ENCODE measurements at places on chromosomes 4 and X. TPM values are rescaled to one million over a fixed set of nuclear protein-coding genes. Genes with fewer than 3 reads are reported as not detected.

DUSP9 gene
- 33.8 TPM for polyA plus RNA-seq

GRCh38 chrX:87517571-87518141, at the start of gene KLHL4:
TSS of gene KLHL4 (plus strand) at chrX:87517802. CDS start at chrX:87517894, 92 bp downstream.
- peak; percentile 54 for DNase-seq

NOX1 gene
- polyA plus RNA-seq: 0.93 TPM

DNA sequence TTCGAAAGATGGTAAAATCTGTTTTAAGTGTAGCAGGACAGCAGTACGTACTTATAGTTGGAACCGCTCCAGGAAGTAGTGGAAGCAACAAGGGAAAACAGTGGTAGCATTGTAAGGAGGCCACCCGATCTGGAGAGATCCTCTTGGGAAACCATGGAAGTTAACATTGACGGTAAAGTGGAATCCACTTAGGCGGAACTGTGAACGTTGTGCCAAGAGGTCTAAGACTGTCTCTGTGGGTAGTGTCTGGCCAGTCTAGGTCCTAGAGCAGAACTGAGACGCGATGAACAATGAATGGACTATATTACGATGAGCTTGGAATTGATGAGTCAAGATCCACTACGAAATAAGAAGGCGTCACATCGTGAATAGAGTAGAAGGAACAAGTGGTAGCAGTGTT, 124.0 kb downstream of the TENM3 start:
- no peak for DNase-seq

FHIP1A gene
- polyA plus RNA-seq: 6.7 TPM

DNA sequence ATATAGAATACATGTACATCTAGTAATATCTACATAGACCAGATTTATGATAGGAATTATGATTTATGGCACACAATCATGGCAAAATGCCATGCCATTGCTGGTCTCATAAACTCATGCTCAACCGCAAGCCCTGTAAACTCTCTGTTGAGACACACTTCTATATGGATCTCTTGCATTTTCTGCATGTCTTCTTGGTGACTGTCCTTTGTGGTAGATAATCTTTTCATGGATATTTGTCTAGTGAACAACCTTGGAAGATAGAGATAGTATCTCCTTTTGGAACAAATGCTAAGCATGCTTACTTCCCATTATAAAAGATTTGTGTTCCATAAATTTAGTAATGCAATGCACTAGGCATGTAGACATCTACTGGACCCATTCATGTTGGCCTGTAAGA, 328.0 kb downstream of the NAF1 start:
- DNase-seq: no peak

CDKL2 gene
- 18.0 TPM for polyA plus RNA-seq

GRCh38 chr4:112766422-112766821, 129.5 kb downstream of the LARP7 start:
- no peak for DNase-seq

DNA sequence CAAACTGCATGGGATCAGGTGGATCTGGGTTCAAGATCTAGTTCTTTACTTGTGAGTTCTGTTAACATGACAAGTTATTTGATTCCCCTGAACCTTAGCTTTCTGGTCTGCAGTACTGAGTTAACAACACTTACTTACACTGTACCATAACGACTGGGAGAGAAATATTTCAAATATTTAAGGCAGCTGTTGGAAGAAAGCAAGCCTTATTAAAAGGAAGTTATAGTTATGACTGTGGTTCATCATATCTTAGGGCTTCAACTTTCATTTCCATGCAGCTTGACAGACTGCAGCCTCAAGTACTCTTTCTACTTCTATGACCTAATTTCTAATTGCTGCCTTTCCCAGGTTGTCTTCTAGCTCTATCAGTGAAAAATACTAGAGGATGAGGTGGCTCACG, 40.0 kb upstream of the PDGFRA start:
- DNase-seq: no peak

NWD2 gene
- 0.23 TPM for polyA plus RNA-seq

- no peak for DNase-seq
Observed at GRCh38 chr4:75338352-75338880, 175.8 kb downstream of the RCHY1 start.

GRCh38 chr4:2812612-2813354, 19.9 kb downstream of the SH3BP2 start:
- no peak for DNase-seq

- DNase-seq: no peak
Observed at GRCh38 chr4:77286906-77287305, 129.9 kb downstream of the CCNG2 start.

GRCh38 chr4:80711956-80712355, 318.6 kb upstream of the BMP3 start:
- no peak for DNase-seq

DNA sequence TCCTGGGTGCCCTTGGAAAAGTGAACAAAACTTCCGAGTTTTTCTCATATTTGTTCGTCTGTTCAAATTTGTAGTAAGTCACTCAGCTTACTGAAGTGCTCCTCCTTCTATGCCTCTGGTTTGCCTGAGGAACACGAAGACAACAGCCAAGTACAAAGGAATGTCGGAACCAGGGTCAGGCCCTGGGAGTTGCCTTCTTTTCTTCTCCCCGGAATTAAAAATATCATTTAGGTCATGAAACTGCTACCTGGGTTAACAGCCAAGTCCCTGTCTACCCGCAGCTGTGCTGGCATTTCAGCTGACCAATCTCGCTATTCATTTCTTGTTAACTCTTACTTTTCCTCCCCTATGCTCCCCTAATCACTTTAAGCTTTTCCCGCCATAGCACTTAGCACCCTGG, 137.6 kb upstream of the TEX13D start:
- no peak for DNase-seq

DNA sequence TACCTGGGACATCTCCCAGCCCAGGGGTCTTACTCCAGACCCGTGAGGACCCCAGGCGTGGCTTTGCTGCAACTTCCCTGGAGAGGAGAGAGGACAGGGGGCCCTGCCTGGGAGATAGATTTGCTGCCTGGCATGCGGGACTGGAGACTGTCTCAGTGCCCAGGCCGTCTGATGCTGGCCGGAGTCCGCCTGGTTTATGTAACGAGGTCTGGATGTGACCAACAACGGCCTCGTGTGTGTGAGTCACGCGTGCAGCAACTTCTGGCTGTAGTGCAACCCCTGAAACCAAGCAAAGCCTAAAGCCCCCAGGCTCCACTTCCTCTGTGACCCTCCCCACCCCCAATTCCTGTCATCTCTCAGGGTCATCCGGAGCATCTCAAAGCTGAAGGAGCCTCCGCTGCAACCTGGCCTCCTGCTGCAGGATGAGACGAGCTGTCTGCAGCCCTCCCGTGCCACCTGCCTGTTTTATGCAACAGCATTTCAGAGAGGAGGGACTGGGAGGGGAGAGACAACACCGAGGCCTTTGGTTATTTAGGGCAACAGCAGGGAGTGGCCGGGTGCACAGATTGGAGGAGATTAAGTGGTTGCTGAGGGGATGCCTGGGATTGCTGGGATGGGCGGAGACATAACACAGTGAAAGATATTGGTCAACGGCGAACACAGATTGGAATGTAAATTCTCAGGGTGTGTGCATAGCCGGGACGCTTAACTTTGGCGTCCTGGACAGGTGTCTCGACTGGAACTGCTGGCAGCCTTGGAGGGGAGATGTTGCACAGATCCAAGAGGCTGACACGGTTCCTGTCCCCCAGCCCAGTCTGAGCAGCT, 16.0 kb downstream of the XG start:
- no peak for DNase-seq

GRCh38 chrX:69197690-69198089, 32.4 kb upstream of the PJA1 start:
- no peak for DNase-seq

CRMP1 gene
- polyA plus RNA-seq: 69.3 TPM

DNA sequence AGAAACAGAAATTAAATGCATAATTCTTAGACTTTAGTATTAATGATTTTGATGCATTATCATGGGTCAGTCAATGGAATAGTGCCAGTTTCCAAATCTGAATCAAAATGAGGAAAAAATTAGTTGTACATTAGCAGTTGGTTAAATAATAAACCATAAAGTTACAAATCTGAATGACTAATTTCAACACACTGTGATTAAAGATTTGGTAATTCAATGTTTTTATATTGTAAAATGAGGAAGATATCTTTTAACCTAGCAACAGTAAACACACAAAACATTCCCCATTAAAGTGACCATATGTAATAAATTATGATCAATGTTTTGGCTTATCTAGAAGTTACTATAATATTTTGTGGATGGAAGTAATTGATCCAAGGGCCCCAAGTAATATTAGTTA, 1.6 kb downstream of the FBXO8 start:
- no peak for DNase-seq

DNA sequence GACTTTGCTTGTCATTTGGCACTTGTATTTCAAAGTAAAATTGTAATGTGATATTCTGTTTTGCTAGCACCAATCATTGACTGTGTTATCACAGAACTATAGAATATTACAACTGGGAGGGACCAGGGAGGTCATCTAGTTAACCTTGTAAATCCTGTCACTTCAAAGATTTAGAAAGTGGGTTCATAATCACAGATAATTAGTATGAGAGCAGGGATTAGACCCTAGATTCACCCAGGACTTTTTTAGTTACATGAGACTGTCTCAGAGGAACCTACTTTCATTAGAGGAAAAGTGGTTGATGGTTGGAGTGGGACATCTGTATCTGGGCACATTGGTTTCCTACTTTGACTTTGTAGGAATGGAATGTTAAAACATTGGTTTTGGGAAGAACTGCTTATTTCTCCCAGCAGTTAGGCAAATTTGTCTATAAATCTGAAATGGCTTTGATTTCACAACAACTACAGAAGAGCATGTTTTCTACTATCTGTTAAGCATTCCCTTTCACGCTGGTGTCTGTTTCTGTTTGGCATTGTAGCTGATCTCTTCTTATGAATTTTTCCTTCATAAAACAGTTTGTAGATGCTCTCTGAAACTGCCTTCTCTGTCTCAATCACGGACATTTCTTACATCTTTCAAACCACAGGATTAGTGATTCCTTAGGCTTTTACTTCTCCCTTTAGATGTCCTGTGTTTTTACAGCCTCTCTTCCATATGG, 144.1 kb downstream of the DIPK2B start:
- no peak for DNase-seq

VCX gene
- not detected for polyA plus RNA-seq

GRCh38 chrX:134847133-134847532, 143.7 kb upstream of the SMIM10 start:
- DNase-seq: no peak

DNA sequence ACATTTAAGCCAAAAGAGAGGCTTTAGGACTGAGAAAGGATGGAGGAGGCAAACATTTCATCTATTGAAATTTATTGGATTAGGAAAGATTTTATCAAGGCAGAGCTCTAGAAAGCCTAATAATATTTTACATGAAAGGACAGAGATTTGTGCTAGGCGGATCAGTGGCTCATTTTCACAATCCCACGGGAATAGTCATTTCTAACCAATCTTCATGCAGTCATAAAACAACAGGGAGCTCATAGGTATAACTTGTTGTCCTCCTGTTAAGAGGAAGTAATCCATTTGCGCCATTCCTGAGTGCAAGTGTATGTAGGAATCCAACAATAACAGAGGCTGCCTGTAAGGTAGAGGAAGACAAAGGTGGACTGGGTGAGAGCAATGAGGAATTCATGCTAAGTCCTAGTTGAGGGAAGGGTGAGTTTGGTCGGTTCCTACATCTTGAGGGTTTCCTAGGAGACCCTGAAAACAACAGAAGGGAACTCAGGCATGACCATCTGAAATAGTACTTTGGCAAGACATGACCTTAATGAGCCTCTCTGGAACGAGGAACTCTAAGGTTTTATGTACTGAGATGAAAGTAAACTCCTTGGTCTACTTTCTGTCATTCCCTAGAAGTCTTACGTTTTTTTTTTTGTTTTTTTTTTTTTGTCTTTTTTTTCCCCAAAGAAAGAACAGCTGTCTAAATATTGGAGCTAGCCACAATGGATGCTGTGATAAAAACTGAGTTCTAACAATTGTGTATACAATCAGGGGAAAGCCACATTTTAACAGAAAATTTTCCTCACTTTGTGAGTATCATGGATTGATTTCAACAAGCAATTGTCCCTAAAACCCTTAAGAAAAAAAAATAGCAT, 89.7 kb downstream of the GEMIN8 start:
- DNase-seq: peak; percentile 41

ZNF711 gene
- 96.3 TPM for polyA plus RNA-seq

ETDB gene
- not detected for polyA plus RNA-seq

- no peak for DNase-seq
Observed at GRCh38 chr4:68123525-68123924, 6.1 kb downstream of the TMPRSS11F start.

- no peak for DNase-seq
Observed at GRCh38 chr4:187090401-187090800, 366.7 kb upstream of the FAT1 start.

NPNT gene
- polyA plus RNA-seq: 199 TPM

DCAF12L2 gene
- polyA plus RNA-seq: 2.2 TPM

DNA sequence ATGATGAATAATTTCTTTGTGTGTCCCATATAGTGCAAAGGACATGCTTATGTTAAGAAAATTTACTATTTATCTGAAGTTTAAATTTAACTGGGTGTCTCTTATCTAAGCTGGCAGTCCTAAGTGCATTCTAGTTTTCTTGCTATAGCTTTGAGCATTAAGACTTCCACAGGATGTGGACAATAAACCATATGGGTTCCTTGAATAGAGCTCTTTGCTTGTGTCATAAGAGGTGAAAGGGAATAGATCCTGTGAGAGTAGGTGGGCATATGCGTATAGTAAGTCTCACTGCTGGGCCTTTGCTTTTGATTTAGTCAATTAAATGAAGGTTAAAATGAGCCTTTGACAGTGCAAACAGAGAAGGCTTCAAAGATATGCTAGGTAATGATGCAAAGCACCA, 223.4 kb upstream of the GYPA start:
- no peak for DNase-seq

- DNase-seq: no peak
Observed at GRCh38 chr4:5972571-5972970, 45.7 kb downstream of the C4orf50 start.

RP2 gene
- polyA plus RNA-seq: 15.5 TPM

- no peak for DNase-seq
Observed at GRCh38 chr4:77015390-77015789, 60.4 kb downstream of the CCNI start.

H2BW2 gene
- 1.6 TPM for polyA plus RNA-seq

DNA sequence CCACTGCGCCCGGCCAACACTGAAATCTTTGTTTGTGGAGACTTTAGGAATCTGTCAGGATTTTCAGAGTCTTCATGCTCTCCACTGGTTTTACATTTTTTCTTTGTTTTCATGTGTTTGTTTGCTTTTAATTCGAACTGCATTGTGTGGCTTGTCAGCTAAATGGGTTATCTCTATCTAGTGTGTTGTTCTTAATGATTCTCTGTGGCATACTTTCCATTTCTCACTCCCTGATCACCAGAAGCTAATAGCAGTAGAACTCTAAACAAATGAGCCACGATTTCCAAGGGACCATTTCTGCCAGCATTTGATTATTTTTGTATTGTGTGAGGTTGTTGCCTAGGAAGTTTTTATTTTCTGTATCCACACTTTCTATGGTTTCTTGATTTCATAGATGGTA, 352.4 kb downstream of the CAMK2D start:
- no peak for DNase-seq

MAGEA2B gene
- polyA plus RNA-seq: not detected

- peak; percentile 91 for DNase-seq
Observed at GRCh38 chr4:91064157-91064853, 937.1 kb downstream of the CCSER1 start.

All from left kidney (tissue), 8 donors.